ENCODE measurements at places on chromosomes 4 and X.

DNA sequence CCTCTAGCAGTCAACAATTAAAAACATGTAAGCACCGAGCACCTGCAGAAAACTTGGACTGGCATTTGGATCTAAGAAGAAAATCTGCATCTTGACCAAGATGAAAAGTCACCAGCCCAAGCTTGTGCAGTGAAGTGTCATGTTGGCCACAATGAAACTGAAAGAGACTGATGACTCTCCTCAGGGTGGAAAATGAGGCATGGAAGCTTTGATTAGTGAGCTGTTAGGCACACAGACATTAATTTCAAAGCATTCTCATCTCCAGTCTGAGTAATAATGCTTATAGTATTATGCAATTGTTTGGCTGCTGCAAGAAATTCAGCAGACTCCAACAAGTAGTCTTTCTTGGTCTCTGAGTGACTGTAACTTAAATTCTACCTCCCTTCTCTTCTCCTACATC is 150.1 kb downstream of the AR start:
- no peak for DNase-seq

DNA sequence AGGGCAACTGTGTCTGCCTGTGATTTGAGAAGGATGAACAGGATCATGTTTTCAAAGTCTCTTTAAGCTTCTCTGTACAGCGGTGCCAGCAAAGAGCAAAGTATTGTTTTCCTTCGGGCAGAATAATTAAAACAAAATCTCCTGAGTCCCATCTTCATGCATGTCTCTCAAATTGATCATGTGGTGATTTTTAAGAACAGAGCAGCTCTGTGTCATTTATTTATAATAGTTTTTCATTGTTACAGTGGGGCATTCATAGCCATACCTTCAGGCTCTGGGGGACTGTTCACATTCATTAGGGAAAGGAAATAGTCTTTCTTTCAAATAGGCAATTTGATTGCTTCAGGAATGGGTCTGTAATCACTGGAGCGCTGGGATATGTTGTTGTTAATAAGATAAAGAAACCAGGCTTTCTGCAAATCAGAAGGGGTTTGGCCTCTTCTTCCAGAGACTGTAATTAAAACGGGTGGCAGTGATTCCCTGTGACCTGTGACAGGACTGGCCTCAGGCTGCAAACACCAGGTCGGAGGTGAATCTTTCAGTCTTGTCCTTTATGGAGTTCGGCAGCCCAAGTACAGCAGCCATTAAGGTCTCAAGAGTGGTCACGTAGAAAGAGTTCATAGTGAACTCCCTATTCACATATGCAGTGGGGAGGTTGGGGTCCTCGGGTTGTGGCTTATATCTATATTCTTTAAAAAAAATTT is 29.3 kb upstream of the CBR4 start:
- no peak for DNase-seq

GRCh38 chr4:1192091-1192492 is 19.7 kb upstream of the SPON2 start:
- peak; percentile 84 for DNase-seq

- no peak for DNase-seq
Measured at GRCh38 chrX:123077631-123078030, 106.4 kb upstream of the GRIA3 start.

DNA sequence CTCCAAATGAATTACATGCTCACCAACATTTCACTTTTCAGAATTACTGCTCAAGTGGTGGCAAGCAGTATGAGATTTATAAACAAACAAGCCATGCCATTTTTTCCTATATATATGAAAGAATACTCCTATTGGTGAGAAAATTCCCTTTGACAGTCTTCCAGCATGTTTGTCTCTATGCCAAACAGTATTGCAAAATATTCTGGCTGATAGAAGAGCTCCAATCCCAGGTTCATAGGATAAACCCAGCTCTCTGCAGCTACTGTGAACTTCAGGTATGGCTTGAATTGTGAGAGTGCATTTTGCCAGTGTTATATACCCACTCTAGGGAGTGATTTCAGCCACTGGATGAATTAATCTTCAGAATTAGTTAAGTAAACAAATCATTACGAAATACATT is 108.8 kb downstream of the MAGEC2 start:
- no peak for DNase-seq

DNA sequence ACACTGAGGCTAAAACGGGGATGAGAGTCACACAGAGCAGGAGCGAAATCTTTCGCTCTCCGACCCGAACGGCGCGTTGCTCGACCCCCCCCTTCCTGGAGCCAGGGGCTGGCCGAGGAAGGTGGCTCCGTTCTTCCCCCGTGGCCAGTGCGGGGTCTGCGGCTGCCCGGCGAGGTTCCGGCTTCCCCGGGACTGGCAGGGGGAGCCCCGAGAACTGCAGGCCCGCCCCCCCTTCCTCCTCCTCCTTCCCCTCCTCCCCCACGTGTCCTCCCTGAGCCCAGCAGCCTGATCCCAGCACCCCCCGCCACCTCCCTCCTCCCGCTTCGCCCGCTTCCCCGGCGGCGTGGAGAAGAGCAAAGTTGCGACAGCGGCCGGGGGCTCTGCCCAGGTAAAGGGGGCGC is 2.4 kb upstream of the BCORL1 start:
- DNase-seq, result no peak

DNA sequence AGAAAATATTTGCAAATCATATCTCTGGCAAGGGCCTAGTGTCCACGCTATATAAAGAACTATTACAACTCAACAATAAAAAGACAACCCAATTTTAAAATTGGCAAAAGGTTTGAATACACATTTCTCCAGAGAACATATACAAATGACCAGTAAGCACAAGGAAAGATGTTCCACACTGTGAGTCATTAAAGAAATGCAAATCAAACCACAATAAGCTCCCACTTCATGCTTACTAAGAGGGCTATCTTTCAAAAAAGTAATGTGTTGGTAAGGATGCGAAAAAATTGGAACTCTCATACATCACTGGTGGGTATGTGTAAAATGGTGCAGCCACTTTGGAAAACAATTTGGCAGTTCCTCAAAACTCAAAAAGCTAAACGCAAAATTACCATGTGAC is 884.0 kb upstream of the INTU start:
- DNase-seq, result no peak
